ENCODE measurements at places on chromosomes 6 and 20. TPM values are rescaled to one million over a fixed set of nuclear protein-coding genes. Genes with fewer than 3 reads are reported as not detected.

Gene SAMD5
- total RNA-seq, result 0.62 TPM

Gene MLN
- total RNA-seq, result not detected

Gene RTF2
- 81.2 TPM for total RNA-seq

Gene MCHR2
- not detected for total RNA-seq

Gene JPH2
- 4.9 TPM for total RNA-seq

Gene FOXQ1
- total RNA-seq, result 5.2 TPM

Gene TRIM31
- 1.3 TPM for total RNA-seq

Gene EYS
- not detected for total RNA-seq

Gene FAM217A
- not detected for total RNA-seq

Gene CGA
- total RNA-seq, result 0.23 TPM

Gene GRM1
- total RNA-seq, result not detected

Gene SNAP91
- 0.07 TPM for total RNA-seq

Gene ITPA
- 131 TPM for total RNA-seq

Gene KIF25
- not detected for total RNA-seq

Gene SLC52A3
- total RNA-seq, result 0.57 TPM

Gene LGSN
- 2.7 TPM for total RNA-seq

Gene PNPLA1
- total RNA-seq, result not detected

Gene ID4
- 0.71 TPM for total RNA-seq

Gene GPSM3
- 0.30 TPM for total RNA-seq

Gene TRDN
- total RNA-seq, result not detected

Gene LYRM2
- total RNA-seq, result 30.9 TPM

Gene SYNDIG1
- 1.9 TPM for total RNA-seq

Gene PDE7B
- total RNA-seq, result 0.92 TPM

Gene TSBP1
- total RNA-seq, result not detected

Gene FAM209B
- 0.22 TPM for total RNA-seq

Gene POM121L2
- not detected for total RNA-seq

Gene C4B
- 1.5 TPM for total RNA-seq

Gene THBS2
- not detected for total RNA-seq

Gene RHAG
- not detected for total RNA-seq

Gene LINC00237
- total RNA-seq, result not detected

Gene SCGN
- total RNA-seq, result 0.12 TPM

Gene KCNG1
- 25.0 TPM for total RNA-seq

Gene SNAP25
- 15.4 TPM for total RNA-seq

Gene SLC17A2
- not detected for total RNA-seq

Gene CCND3
- total RNA-seq, result 123 TPM

Gene CD40
- 4.9 TPM for total RNA-seq

Gene DYNLT2
- 0.44 TPM for total RNA-seq

Gene SIRPB2
- total RNA-seq, result not detected

Gene CFB
- total RNA-seq, result 1.9 TPM

Gene VIP
- not detected for total RNA-seq

Gene CFAP206
- total RNA-seq, result 0.99 TPM

Gene LAMA2
- total RNA-seq, result 0.30 TPM

Gene AGER
- 1.3 TPM for total RNA-seq

Gene PDE10A
- 28.6 TPM for total RNA-seq

Gene PNRC1
- total RNA-seq, result 34.0 TPM

Gene SIRPD
- total RNA-seq, result not detected

Gene LAMA4
- 1.3 TPM for total RNA-seq

Gene TMEM200A
- not detected for total RNA-seq

Gene DEFB125
- total RNA-seq, result not detected

Gene MYBL2
- total RNA-seq, result 80.7 TPM

Gene HLA-E
- 67.3 TPM for total RNA-seq

Gene BNIP5
- total RNA-seq, result not detected

Gene DEFB115
- not detected for total RNA-seq

Gene EPB41L2
- 41.3 TPM for total RNA-seq

Gene PHF1
- total RNA-seq, result 17.2 TPM

Gene TPD52L1
- 52.0 TPM for total RNA-seq

Gene SIGLEC1
- total RNA-seq, result 0.01 TPM

All from A549 treated with Mapracorat at 1 μM for 4 hours (cell line).